ENCODE measurements at places on chromosomes 7 and 10.
A peak's percentile ranks its signal among the peaks of the same experiment; 100 is the strongest.

DNA sequence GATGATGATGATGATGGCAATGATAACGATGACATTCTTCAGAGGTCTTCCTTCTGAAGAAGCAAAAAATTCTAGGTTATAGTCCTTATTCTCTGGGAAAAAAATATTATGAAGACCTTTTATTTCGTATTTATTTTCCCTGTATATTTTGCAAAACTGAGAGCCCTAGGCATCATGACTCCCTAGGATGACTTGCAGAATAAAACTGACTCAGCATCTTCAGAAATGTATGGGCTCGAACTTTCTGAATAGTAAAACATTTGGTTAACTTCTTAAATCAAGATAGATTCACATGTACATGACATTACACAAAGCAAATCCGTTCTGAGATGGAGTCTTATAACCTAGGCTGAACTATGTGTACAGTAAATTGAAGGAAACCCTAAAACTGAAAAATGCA lies 29.4 kb downstream of the DKK1 start:
- no peak for DNase-seq

DNA sequence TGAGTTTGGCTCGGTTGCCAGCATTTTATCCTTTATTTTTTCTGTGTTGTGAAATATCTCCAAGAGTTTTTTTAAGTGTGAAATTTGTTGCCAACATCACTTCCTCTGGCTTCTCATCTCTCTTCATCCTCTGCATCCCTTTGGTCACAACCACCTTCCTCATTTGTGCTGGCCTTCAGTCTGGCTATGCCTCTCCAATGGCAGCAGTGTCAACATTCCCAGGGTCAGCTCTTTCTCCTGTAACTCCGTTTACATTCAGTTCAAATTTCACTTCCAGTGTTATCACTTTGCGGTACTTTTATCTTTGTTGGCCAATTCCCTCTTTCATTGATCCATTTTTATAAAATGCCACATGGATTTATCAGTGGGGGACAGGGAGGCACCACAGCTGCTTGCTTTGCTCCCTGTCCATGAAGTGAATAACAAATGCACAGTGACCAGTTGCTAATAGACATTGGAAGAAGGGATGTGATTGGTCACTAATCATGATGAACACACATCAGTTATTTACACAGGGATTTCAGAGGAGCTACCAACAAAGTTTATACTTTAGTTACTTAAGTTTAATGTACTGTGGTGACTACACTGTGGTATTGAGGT lies 311.4 kb upstream of the LRGUK start:
- peak; percentile 5 for DNase-seq

GRCh38 chr7:93757426-93757825 lies 133.1 kb downstream of the TFPI2 start:
- peak; percentile 11 for DNase-seq

DNA sequence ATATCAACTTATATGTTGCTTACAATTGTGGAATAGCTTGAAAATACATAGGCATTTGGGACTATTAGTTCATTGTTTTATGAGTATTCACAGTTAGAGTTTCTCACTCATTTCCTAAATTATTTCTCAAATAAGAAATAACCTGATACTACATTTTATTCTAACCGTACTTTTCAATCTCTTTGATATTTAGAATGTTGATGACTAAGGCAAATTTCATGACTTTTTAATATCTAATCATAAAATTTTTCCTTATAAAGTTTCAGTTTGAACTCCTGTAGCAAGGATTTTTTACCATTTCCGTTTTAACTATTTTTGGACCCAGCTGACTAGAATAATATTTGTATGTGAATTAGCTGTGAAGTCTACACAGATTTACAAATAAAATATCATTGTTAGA lies 41.3 kb upstream of the GNAI1 start:
- no peak for DNase-seq

GRCh38 chr7:144862612-144863319 lies 26.9 kb upstream of the TPK1 start:
- no peak for DNase-seq
